ENCODE measurements at places on chromosomes 6 and 20.

GRCh38 chr6:5373430-5373829, 112.1 kb downstream of the FARS2 start:
- DNase-seq, result no peak

GRCh38 chr6:22473991-22474682, 95.2 kb upstream of the HDGFL1 start:
- no peak for DNase-seq

GRCh38 chr6:137894779-137895385, 27.8 kb downstream of the TNFAIP3 start:
- DNase-seq, result no peak

DNA sequence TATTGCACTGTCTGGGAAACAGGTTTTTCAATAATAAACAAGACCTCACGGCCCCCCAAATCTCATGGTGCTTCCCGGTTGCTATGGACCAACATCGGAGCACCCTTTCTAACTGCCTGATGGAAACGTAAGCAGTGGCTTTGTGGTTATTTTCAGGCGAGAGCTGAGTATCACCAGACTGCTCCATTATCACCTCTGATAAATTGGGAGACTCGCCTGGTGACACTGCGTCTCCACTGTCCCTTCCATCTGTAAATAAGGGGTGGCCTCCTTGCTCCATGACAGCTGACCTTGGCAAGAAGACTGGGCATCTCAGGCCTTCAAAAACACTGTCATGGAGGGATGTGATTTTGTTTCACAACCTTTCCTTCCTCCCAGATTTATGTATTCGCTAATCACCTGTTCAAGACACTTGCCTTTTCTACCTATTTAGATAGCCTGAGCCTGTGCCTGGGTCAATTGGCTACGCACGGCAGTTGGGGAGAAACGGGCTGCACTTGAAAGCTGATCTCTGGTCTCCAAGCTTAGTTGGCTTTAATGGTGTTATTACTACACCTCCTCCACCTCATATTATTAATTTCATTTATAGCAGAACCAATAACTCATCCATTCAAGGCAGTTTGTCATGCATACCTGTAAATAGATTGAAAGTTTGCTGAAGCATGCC, 17.7 kb upstream of the CDH4 start:
- DNase-seq, result no peak

DNA sequence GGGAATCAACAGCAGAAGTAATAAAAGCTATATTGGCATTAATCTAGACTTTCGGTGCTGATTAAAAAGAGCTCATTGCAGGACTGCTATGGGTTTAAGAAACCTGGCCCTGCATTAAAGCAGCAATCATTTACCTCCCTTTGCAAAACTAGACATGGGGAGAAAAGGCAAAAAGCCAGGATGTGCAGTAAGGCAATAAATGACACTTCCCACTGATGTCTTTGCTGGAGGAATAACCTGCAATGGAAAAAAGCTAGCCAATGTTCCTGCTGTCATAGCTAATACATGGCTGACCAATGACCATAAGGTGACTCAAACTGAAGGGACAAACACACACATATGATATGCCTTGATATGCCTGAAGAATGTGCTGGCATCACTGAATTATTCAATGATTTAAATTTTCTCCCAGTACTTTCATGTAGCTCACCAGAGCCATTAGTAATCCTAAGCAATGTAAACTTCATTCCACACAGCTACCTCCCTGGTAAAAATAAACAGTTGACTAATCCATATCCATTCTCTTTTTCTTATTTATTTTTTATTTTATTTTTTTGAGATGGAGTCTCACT, 8.7 kb downstream of the DNAAF9 start:
- no peak for DNase-seq

Data from cortex of kidney (tissue), 1 donor.